ENCODE measurements at places on chromosomes 7 and 10.

GRCh38 chr7:76073335-76073990, 25.6 kb downstream of the MDH2 start:
- H3K4me3 ChIP-seq = no peak overlapping the region
- peaks cover 30% of the 10 kb centered on the region for H3K4me1 ChIP-seq
- DNase-seq = no peak
- no peak overlapping the region for H3K27ac ChIP-seq

DNA sequence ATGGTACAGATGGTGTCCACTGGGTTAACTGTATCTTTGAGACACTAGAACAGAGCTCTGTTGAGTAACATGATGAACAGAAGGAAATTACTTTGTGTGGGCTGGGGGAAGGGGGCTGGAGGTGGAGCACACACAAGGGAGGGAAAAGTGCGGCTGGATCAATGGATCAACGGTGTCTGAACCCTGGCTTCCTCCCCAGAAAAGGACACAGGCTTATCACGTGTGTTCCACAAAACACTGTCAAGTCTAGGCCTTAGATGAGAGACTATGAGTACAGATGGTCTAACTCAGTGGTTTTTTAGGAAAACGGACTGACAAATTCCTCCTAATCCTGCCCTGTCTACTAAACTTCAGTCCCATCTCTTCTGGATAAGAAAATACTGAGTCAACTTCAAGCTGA, 27.8 kb downstream of the HSPB1 start:
- no peak overlapping the region for H3K4me3 ChIP-seq
- peaks cover 44% of the 10 kb centered on the region for H3K36me3 ChIP-seq
- no peak for DNase-seq
- peaks cover 83% of the 10 kb centered on the region for H3K4me1 ChIP-seq

- no peaks in the 10 kb centered on the region for H3K36me3 ChIP-seq
- no peak overlapping the region for H3K4me3 ChIP-seq
- no peak overlapping the region for H3K27ac ChIP-seq
- no peaks in the 10 kb centered on the region for H3K27me3 ChIP-seq
- no peak for DNase-seq
Observed at GRCh38 chr7:41977151-41977651, 259.8 kb downstream of the GLI3 start.

DNA sequence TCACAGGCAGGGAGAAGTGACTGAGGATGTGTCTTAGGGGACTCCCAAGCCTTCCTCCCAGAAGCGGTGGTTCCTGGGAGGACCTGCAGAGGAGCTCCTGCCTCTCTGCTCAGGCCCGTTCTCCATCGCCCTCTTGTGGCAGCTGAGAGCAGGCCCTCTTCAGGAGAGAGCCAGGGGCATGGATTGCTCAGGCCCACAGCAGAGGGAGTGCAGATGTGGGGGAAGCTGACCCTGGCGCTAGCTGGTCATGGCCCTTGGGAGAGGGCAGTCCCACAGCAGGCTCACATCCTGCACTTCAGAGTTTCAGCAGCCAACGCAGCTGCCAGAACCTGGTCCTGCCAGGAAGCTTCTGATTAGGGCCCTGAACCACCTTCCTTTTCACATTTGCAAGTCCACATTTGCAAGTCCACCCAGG, 94.8 kb upstream of the TARP start:
- H3K27me3 ChIP-seq = no peaks in the 10 kb centered on the region
- no peak overlapping the region for H3K4me3 ChIP-seq
- no peaks in the 10 kb centered on the region for H3K4me1 ChIP-seq
- no peak for DNase-seq

GRCh38 chr7:129317450-129317849, 92.6 kb downstream of the AHCYL2 start:
- no peak for DNase-seq
- no peak overlapping the region for H3K27ac ChIP-seq
- H3K4me1 ChIP-seq = peaks cover 7% of the 10 kb centered on the region
- no peaks in the 10 kb centered on the region for H3K27me3 ChIP-seq

GRCh38 chr10:27252267-27253000, 11.8 kb upstream of the ACBD5 start:
- H3K27ac ChIP-seq = peak overlapping the region; percentile 82
- H3K27me3 ChIP-seq = no peaks in the 10 kb centered on the region
- H3K4me1 ChIP-seq = peaks cover 4% of the 10 kb centered on the region
- no peaks in the 10 kb centered on the region for H3K36me3 ChIP-seq
- H3K4me3 ChIP-seq = peak overlapping the region; percentile 62

- no peaks in the 10 kb centered on the region for H3K36me3 ChIP-seq
- no peak for DNase-seq
- H3K27me3 ChIP-seq = no peaks in the 10 kb centered on the region
- H3K4me3 ChIP-seq = no peak overlapping the region
Observed at GRCh38 chr10:58781873-58782488, 269.3 kb downstream of the BICC1 start.

DNA sequence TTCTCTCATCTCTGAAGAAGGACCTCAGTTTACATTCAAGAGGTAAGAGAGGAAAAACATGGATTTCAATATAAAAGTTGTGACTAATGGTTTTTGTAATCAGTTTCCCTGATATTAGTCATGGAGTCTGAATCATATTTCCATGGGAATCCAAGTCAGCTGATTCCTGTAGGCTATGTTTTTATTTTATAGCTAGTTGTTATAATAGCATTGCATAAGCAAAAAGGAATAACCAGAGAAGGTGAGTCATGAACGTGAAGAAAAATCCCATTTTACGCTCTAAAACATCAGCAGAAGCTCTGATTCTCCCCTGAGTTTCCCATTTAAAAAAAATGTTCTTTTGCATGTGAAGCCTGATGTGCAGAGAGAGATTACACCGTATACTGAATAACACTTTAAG, 299.3 kb downstream of the SFMBT2 start:
- no peak for DNase-seq
- no peaks in the 10 kb centered on the region for H3K4me1 ChIP-seq
- no peak overlapping the region for H3K27ac ChIP-seq

DNA sequence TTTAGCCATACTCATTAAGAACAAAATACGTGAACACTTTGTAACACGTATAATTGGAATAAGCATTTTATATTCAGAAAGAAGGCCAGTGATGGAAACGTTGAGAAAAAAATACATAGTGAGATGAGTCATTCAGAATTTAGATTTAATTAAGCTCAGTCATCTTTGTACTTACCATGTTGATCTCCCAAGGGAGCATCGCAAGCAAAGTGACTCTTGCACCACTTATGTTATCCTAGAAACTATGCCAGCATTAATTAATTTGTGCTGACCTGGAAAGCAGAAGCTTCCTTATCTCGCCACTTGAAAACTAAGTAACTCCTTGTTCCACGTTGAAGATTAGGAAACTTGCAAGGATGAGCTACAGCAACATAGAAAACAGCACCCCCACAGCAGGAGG, 9.7 kb upstream of the MPP7 start:
- H3K4me3 ChIP-seq = no peak overlapping the region
- no peaks in the 10 kb centered on the region for H3K4me1 ChIP-seq
- H3K36me3 ChIP-seq = no peaks in the 10 kb centered on the region
- no peak for DNase-seq

GRCh38 chr7:33422825-33423645, 293.7 kb downstream of the BBS9 start:
- H3K27ac ChIP-seq = no peak overlapping the region
- H3K4me1 ChIP-seq = no peaks in the 10 kb centered on the region
- H3K27me3 ChIP-seq = no peaks in the 10 kb centered on the region
- H3K36me3 ChIP-seq = no peaks in the 10 kb centered on the region
- no peak for DNase-seq

Data from right atrium auricular region (tissue), 2 donors.